Fibroblast of skin of right biceps (primary cell): ENCODE measurements at places on chromosomes 4 and X.

DNA sequence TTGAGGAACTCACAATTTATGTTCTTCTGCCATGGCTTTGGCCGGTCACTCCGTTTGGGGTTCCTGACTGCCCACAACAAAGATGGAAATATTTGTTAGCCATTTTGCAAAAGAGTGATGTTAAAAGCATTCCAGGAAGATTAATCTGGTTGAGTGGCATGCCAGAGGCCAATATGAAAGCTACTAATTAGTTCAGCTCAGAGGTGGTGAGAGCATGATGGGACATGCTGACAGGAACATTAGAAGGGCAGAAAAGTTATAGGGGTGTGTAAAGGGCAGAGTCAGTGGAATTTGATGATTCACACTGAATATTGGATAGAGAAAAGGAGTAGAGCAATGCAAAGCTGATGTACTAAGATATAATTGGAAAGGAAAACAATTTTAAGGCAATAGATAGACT is 94.4 kb downstream of the TLL1 start:
- peak; percentile 47 for DNase-seq

DNA sequence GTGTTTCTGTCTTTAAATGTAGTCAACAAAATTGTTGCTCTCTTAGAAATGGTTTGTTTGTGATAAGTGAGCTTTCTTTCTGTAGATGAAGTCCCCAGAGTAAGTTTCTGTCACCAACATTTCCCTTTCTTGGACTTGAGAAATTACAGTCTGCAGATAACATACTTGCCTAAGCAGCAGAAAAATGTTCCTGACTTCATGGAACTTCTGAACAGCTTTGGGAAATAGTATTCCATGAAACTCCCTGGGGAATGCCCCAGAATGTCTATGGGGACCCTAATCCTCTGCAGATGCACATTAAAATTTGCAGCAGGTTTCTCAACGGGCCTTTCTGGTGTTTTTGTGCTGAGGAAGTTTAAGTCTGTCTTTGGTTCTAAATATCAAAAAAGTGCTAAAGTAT is 38.6 kb upstream of the NEIL3 start:
- DNase-seq, result peak; percentile 12

GRCh38 chrX:97168646-97169045 is 284.9 kb downstream of the RPA4 start:
- DNase-seq, result no peak

- DNase-seq, result no peak
Observed at GRCh38 chr4:39476187-39476895, 17.5 kb downstream of the LIAS start.

- no peak for DNase-seq
Observed at GRCh38 chr4:77178560-77178959, 21.6 kb downstream of the CCNG2 start.

GRCh38 chrX:53319614-53320542 is 38.5 kb upstream of the IQSEC2 start:
- peak; percentile 2 for DNase-seq

DNA sequence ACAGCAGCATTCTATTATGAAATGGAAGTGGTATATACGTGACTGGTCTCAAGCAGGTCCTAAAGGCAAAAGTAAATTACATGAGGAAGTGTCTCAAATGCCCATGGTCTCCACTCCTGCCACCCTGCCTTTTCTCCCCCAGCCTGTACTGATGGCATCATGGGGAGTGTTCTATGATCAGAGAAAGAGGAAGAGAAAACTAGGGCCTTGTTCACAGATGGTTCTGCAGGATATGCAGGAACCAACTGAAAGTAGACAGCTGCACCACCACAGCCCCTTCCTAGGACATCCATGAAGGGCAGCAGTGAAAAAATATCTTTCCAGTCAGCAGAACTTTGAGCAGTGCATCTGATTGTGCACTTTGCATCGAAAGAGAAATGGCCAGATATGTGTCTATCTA is 901.5 kb downstream of the ARAP2 start:
- no peak for DNase-seq

DNA sequence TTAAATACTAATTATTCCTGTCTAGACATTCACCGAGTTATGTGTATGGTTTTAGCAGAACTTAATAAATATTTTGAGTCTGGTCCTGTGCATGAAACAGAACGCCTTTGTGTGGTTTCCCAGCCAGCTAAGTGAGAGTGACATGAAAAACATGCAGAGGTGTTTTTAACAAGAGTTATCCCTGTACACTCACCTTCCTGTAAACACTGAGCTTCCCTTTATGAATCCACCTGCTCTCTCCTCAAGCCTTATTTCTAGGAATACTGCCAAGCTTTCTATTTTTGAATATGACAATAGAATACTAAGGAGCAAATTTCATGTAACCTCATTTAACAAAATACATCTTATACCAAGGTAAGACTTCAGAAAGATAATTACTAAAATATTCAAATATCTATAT is 270.3 kb upstream of the CTSO start:
- DNase-seq, result no peak

DNA sequence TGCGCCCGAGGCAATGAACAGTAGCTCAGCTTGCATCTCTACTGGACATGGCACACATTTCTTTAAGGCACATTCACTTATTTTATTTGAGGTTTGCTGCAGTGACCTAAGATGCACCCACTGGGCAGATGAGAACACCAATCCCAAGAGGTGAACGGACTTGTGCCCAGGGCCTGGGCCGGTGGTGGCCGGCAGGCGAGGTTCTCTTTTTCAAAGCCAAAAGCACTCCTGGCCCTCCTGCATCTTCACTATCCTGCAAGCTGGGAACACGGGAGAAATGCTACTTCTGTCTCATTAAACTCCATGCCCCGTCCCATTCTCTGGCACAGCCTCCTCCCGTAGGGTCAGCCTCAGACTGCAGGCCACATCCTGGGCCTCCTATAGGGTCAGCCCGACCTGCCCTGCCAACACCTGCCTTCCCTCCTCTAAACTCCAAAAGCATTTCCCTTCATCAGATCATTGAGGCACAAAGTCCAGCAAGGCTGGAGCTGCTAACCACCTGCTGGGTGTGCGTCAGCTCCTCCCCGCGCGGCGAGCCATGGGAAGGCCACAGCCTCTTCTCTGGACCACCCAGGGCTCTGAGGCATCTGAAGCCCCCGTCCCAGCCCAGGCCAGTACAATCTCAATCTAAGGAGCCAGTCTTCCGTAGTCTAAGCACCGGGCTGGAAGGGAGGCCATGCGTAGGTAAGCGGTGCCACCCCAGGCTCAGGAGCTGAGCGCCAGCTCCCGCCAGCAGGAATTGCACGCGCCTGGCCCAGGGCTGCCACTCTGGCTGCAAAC is 166.1 kb downstream of the AFAP1 start:
- no peak for DNase-seq

DNA sequence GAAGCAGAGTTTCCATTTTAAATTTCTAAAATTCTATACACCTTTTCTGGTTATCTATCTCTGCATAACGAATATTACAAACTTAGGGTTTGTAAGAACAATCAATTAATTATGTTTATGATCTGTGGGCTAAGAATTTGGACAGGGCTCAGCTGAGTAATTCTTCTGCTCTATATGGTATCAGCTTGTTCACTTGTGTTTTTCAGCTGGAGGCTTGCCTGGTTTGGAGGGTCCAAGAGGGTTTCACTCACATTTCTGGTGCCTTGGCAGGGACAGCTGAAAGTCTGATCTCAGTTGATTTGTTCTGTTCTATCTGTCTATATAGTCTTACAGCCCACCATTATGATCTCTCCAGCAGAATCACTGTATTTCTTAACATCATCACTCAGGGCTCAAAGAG is 57.8 kb upstream of the ADGRA3 start:
- no peak for DNase-seq

DNA sequence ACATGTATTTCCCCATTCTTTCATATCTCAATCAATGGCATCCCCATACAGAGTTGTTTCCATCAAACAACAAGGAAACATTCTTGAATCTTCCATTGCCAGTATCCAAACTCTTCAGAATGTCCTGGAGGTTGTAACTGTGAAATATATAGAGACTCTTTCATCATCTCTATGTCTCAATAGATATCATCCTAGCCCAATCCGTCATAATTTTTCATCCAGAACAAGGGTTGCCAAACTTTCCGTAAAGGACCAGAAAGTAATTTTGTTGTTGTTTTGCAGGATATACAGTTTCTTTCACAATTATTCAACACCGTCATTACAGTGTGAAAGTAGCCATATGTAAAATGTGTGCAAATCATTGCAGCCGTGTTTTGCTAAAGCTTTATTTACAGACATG is 15.2 kb upstream of the CXCL6 start:
- DNase-seq, result no peak

DNA sequence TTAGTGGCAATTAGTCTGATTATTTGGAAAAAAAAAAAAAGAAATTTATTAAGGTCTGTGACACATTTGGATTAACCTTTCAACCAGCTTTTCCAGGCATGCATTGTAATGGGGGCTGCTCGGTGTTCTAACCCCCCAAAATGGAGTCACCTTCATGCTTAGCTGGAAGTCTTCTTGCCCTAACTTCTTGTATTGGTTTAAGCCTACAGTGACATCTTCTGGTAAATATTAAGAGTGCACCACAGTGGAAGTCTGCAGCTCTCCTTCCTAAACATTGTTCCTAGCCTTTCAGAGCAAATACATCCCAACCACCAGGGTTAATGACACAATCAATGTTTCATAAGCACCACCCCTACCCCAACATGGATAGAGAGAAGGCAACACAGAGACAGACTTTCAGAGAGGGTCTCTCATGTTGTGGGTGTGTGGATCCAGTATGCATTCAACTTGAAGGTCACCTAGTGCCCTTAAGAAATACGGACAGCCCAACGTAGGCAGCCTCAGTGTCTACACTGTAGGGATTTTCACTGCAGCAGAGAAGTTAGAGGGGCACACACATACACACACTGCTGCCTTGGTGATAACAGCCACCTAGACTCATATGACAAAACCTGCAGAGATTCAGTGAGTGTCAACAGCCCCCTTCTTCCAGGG is 142.9 kb upstream of the MBNL3 start:
- peak; percentile 26 for DNase-seq
